ENCODE measurements at places on chromosomes 13 and 19.
A peak's percentile ranks its signal among the peaks of the same experiment; 100 is the strongest.

GRCh38 chr13:46551410-46552302 lies 1.3 kb upstream of the LRCH1 start:
- peak; percentile 79 for DNase-seq

DNA sequence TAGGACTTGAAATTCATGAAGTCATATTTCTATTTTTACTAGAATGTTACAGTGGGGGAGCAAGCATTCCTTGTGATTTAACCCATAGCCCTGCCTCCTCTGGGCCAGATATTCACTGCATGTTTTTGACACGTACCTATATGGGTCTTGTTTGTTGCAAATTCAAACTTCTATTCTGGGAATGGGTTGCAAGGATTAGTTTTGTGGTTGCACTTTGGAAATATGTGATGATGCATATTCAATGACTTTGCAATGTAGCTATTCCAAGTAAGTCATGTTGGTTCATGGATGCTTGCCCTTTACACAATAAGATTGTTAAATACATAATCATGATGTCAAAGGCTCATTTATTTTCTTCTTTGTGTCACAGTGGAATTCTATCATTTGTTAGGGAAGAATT lies 440.8 kb downstream of the TDRD3 start:
- DNase-seq, result no peak

DNA sequence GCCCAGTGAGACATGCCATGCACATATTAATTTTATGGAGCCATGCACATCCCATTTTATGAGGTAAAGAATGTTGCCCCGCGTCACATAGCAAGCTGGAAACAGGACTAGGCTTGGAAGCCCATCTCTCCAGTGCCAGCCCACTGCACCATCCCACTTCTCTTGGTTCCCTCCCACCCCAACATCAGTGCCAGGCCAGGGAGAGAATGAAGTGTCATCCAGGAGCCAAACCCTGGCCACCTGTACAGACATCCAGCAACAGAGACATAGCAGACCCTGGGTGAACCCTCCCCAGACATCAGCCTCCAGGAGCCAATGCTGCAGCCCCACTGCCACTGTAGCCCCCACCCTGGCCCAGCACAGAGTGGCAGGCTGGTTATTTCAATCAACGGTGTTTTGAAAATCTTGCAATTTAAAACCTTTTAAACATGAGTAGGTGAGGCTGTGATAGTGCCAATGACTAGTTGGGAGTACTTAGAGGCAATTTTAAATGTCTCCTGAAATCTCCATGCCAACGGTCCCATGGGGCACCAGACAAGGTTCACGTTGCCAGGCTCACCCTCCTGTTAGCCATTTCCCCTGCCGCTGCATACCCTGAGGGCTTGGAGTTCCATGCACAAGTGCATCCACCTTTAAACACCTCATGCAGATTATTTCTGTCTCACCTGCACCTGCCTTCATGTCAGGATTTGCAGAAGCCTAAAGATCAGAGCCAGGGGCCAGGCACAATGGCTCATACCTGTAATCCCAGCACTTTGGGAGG lies 34.7 kb downstream of the VSTM2B start:
- DNase-seq, result peak; percentile 38

GRCh38 chr13:22238269-22238668 lies 567.4 kb downstream of the FGF9 start:
- no peak for DNase-seq

GRCh38 chr13:27472941-27473340 lies 22.6 kb upstream of the MTIF3 start:
- no peak for DNase-seq

- peak; percentile 85 for DNase-seq
These were observed 838 bp upstream of the MYADM start for GRCh38 chr19:53866865-53867224.

DNA sequence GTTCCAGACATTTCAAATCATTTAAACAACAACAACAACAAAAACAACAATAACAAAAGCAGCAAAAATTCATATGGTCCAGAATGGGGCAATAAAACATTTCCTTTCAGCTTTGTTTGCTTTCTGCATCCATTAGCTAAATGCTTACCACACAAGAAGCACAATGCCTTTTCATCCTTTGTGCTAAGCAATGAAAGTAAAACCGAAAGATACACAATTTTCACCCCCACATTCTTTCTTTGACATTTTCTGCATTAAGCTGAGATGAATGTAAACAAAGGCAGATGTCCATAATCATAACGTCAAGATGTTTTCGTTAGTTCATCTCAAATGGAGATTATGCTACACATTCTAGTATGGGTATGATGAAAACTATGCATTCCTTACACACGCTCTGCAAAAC lies 568.5 kb downstream of the SLITRK6 start:
- DNase-seq, result no peak

DNA sequence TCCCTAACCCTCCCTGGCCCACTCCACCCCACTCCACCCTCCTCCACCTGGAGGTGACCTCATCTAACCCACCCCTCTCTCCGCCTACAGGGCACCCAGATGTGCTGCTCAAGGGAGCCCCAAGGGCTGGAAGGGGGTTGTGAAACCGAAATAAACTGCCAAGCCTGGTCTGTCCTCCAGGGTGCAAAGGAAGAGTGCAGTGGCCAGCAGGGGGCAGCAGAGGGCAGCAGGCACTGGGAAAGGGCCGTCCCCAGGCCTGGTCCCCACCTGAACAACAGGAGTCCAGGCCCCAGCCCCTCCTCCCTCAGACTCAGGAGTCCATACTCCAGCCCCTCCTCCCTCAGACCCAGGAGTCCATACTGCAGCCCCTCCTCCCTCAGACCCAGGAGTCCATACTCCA lies 8.4 kb upstream of the BCAM start:
- no peak for DNase-seq

DNA sequence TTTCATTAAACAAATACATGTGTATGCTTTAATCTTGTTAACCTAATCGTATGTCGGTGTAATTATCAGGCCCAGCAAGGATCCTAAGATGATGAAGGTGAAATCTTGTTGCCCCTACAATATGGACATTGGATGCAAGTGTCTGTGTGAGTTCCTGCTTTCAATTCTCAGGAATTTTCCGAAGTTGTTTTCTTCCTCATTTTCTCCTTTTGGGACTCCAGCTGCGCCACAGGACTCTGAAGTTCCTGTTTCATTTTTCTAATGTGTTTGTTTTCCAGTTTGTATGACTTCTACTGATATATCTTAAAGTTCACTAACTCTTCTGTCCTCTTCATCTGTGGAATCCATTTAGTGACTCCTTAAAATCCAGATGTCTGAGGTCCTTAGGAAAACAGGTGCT lies 11.9 kb upstream of the OR7D2 start:
- DNase-seq, result no peak

DNA sequence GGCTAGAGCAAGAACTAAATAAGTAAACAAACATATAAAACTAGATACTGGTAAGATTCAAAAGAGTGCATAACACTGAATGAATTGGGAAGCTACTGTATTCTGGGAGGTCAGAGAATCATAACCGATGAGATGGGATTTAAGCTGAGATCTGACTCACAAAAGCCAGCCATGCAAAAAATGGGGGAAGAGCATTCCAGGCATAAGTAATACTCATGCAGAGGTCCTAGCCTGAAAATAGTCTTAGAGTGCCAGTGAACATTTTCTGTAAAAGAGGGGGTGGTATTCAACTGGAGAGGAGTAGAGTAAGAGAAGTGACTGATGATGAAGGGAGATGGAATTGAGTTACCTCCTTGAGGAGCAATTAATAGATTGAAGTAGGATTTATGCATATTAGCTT lies 872.0 kb upstream of the GPC6 start:
- no peak for DNase-seq

GRCh38 chr13:113730258-113730691 lies 28.8 kb upstream of the TMEM255B start:
- DNase-seq, result no peak

GRCh38 chr13:97935071-97935470 lies 18.4 kb upstream of the IPO5 start:
- DNase-seq, result no peak

GRCh38 chr19:45817725-45818301 lies 2.7 kb upstream of the RSPH6A start:
- DNase-seq, result no peak

GRCh38 chr13:77784515-77784914 lies 87.0 kb downstream of the SLAIN1 start:
- no peak for DNase-seq

DNA sequence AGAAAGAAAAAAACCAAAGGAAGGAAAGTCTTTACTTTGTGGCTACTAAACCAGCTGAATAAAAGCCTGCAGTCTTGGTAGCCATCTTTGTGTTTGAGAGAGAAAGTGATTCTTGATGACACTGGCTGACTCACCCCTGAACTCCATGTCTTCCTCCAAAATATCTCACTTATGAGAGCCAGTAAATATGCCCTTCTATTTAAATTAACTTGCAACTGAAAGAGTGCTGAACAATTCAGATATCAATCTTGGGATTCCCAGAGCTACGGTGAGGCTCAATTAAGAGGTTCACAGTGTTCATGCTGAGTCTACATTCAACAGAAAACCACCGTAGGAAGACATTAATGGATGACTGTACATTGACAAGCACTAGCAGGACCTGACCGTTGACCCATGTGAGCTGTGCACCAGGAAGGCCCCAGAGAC lies 57.9 kb downstream of the KCTD12 start:
- DNase-seq, result no peak

DNA sequence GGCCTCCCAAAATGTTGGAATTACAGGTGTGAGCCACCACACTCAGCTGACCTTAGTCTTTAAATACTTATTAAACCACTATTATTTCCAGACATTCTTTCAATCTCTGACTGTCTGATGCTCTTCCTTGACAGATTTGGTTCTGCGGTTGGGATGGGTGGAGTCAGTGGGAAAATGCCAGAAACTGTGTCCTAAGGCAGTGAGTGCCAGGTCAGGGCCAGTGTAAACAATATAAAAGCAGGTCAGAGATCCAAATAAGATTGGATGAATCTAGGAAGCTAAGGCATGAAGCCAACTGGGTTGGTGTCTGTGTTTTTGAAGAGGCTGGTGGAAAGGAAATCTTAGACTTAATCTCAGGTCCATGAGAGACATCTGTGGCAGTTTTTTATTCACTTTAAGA lies 74.7 kb downstream of the KLF5 start:
- no peak for DNase-seq

DNA sequence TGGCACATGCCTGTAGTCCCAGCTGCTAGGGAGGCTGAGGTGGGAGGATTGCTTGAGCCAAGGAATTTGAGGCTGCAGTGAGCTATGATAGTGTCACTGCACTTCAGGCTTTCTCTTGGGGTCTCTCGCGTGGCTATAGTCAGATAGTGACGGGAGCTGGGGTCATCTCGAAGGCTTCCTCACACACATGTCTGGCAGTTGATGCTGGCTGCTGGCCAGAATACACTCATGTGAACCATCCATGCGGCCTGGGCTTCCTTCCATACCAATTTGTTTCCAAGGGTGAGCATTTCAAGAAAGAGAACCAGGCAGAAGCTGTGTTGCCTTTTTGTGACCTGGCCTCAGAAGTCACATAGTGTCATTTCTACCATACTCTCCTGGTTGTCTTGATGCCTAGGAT lies 26.4 kb downstream of the LEUTX start:
- no peak for DNase-seq

DNA sequence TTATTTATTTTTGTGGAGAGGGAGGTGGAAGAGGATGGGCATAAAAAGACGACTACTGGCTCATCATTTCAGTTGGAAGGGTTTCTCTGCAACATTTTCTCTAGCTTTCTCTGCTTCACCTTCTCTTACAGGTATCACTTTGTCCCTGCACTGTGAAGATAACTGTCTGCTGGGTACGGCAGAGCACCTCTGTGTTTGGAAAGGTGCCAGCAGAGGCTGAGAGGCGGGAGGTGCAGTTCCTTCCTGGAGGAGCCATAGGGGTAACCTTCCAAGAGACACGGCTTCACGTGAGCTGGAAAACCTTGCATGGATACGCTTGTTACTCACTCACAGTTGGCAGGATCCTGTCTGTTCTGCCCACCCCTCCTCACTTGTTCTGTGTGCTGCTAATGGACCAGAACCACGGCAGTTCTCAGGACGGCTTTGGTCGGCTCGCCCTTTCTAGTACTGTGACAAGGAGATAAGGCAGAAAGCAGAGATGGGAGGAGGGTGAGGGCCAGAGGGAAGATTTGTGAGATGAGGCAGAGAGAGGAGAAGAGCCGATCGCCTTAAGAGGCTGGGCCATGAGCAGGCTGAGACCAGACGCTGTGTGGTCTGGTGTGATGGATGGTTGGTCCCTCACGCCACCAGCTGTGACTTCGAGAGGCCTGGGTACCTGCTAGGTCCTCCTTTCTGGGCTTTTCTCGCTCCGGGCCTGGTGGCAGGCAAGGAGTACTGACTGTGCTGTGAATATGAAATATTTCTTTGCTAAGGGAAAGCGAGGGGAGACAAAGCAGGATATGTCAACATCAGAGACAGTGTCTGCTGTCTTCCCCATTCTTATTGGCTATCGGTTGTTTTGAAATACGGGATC lies 66.8 kb downstream of the MRPL57 start:
- DNase-seq, result no peak

GRCh38 chr19:18551631-18552030 lies 6.0 kb upstream of the KXD1 start:
- DNase-seq, result no peak

- peak; percentile 45 for DNase-seq
These were observed 4.7 kb upstream of the F10 start for GRCh38 chr13:113117911-113118260.

GRCh38 chr19:31316201-31316951 lies 32.9 kb downstream of the TSHZ3 start:
- no peak for DNase-seq

DNA sequence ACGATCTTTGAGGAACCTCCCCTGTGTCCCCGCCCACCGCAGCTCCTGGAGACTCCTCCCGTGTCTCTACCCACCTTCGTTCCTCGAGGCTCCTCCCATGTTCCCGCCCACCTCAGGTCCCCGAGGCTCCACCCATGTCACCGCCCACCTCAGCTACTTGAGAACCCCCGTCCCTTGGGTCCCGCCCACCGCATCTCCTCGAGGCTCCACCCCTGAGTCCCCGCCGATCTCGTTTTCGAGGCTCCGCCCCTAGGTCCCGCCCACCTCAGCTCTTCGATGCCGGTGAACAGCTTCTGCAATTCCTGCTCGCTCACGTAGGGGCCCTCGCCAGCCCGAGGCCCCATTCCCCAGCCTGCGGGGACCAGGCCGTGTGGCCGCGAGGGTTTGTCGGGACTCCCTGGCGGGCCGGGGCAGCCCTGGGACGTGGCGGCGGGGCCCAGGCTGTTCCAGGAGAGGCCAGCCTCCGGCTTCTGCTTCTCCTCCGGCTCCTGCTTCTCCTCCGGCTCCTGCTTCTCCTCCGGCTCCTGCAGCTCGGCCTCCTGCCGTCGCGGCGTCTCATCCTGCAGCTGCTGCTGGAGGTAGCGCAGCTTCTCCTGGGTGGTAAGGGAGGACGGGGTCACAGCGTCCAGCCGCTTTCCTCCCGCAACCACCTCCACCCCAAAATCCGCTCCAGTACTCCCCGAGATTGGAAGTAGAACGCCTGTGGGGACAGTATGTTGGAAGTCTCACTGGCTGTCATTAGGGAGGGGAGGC lies 16.7 kb downstream of the TSKS start:
- no peak for DNase-seq

- no peak for DNase-seq
These were observed 42.1 kb downstream of the PCCA start for GRCh38 chr13:100130930-100131511.

DNA sequence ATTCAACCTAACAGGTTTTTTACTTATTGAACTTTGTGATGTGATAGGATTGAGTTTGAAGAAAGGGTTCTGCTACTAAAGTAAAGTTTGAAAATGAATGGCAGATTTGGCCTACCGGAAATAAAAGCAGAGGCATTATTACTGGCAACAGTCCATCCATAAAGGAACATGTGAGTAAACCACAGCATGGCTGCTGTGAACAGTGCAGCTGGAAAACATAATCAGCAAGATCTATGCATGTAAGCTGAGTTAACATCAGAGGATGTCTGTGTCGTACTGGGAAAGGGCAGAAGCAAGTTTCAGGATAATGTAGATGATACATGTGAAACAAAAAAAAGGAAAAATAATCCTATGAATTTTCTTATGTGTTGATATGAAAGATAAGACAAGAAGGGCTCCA lies 87.6 kb downstream of the CYSLTR2 start:
- no peak for DNase-seq

All from coronary artery (tissue), 2 donors.